Muscle of arm (tissue), 14 donors: ENCODE measurements at places on chromosomes 1 and 21. TPM values are rescaled to one million over a fixed set of nuclear protein-coding genes. Genes with fewer than 3 reads are reported as not detected.
A peak's percentile ranks its signal among the peaks of the same experiment; 100 is the strongest.

PTPRF gene
- polyA plus RNA-seq, result 17.5 TPM

GRCh38 chr1:234495231-234495990 is 16.4 kb upstream of the TARBP1 start:
- DNase-seq, result no peak

DNA sequence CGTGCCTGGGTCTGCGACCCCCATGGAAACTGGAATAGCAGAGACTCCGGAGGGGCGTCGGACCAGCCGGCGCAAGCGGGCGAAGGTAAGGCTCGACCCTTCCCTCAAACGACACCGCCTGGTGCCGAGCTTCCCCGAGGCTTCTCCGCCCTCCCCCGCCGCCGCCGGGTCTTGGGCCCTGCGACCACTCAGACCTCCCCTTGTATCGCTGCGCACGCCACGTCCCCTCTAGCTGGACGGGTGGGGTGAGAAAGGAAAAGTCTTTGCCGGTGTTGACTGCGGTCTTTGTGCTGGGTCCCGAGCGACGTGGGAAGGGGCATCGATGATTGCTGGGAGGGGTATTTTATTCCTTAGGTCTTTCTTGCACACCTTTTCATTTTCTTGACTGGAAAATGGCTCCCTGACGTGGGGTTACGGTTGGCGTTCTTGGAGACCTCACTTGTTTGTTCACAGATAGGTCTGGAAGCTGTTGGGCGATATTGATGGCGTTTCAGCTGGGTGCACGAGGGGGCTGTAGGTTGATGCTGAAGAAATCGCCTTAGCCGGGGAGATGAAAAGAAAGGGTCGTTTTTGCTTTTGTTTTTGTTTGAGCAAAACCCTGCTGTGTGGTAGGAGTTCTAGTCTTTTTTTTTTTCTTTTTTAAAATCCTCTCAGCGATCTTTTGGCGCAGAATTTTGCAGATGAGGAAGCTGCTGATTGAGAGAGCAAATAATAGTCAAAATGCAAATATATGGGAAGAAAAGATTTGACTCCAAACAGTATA is 776 bp downstream of the KDM1A start:
- DNase-seq, result peak; percentile 55

GRCh38 chr1:44847845-44848244 is 4.8 kb upstream of the PTCH2 start:
- no peak for DNase-seq

DNA sequence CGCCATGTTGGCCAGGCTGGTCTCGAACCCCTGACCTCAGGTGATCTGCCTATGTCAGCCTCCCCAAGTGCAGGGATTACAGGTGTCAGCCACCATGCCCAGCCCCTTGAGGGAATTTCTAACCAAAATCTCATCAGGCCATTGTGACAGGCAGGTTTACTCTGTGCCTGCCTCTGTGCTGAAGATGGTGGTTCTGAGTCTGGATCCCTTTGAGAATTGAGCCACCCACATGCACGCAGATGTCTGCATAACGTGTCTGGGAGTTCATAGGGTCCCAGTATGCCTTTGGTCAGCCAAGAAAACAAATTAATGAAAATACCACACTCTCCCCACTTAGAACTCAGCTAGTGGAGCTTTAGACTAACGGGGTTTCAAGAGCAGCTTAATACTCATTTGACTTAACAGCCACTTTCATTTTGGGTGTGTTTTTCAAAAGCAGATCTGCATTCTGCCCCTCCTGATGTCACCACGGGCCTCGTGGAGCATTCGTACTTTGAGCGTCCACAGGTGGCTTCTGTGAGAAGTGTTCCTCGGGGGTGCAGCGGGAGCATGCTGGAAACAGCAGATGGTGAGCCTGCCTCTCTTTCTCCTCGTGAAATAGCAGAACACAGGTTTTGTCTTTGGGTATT is 45.3 kb downstream of the DIP2A start:
- DNase-seq, result no peak

DNA sequence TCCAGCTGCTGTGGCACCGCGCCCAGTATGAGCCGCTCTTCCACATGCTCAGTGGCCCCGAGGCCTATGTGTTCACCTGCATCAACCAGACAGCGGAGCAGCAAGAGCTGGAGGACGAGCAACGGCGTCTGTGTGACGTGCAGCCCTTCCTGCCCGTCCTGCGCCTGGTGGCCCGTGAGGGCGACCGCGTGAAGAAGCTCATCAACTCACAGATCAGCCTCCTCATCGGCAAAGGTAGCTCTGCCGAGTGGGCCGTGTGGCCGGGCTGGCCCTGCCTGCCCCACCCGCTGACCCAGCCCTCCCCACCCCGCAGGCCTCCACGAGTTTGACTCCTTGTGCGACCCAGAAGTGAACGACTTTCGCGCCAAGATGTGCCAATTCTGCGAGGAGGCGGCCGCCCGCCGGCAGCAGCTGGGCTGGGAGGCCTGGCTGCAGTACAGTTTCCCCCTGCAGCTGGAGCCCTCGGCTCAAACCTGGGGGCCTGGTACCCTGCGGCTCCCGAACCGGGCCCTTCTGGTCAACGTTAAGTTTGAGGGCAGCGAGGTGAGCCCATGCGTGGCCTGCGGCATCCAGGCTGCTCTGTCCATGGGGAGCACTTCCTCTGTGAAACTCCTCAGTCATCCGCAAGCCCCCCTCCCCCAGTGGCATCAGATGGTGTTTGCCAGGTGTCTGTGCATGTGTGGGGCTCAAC is 64.2 kb downstream of the PIK3CD start:
- no peak for DNase-seq

CFAP141 gene
- not detected for polyA plus RNA-seq

GRCh38 chr1:225280563-225280962 is 147.3 kb downstream of the LBR start:
- no peak for DNase-seq
